ENCODE measurements at places on chromosomes 3 and 15.
A peak's percentile ranks its signal among the peaks of the same experiment; 100 is the strongest.

DNA sequence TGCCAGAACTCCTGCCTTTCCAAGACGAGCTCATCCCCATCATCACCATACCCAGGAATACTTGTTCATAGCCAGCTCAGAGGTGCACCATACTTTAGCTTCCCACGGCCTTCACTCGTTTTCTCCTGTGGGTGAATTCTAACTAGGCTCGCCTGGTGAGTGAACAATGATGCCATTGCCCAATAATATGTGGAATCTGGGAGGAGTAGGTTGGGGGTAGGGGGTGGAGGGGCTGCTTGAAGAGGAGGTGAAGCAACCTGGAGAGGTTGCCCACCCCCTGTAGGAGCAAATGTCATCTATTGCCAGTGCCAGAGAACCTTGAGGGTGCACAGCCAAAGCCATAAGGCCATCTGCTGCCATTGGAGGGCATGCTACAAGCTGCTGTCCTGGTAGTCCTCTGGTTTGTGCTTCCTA is 592 bp upstream of the ZNF445 start:
- DNase-seq: no peak

GRCh38 chr3:13266005-13266404 is 154.1 kb downstream of the NUP210 start:
- no peak for DNase-seq

- no peak for DNase-seq
Observed at GRCh38 chr3:9015250-9015649, 52.0 kb upstream of the RAD18 start.

DNA sequence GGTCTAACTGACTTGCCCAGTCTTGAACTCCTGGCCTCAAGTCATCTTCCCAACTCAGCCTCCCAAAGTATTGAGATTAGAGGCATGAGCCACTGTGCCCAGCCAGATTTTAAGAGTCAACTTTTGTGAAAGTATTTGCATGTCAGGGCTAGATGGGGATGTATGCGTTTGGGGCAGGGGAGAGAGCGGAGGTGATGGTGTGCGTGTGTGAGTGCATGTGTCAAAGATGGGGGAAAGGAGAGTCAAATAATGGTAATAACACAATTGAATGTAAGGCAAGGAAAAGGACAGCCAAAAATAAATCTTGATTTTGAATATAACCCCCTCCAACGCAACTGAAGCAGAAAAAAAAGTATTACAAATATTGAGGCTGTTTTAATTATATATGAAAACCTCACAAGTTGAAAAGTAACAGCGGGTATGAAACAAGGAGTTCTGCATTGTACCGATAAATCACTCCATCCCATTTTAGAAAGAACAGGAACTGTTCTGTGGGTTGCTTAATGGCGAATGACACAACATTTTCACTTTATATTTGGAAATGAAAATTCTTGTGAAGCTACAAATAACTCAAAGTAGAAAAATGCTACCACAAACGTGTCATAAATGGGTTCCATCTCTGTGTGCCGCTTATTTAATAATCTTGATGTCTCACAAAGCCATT is 29.9 kb upstream of the LDHAL6B start:
- DNase-seq: no peak

DNA sequence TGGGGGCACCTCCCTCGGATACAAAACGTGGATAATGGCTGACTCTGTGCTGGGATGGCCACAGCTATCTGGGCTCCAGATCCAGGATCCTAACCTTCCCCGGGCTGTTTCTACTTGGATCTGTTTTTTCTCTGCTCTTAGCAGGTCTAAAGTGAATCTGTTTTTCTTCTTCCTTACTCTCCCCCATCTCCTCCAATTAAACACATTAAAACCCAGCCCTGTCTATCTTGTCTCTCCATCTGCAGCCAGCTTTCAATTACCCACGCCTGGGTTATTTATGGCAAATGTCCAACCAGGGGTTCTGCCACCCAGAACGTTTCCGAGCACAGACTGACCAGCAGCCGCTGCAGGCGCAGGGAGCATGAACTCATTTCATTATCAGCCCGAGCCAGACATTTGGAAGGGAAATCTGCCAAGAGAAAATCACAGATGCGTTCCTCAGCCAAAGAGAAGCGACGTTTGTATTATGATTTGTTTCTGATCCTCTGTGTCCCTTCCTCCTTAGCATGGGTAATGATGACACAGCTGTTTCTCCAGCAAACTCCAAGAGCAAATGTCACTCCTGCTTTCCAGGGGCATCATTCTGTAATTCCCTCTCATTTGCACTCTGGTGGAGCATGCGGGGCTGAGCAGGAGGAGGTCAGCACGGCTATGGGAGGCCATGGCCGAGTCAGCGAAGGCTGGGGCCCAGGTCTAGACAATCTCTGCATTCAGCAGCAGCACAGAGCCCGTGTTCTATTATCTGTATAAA is 42.0 kb downstream of the UMPS start:
- DNase-seq: peak; percentile 28

DNA sequence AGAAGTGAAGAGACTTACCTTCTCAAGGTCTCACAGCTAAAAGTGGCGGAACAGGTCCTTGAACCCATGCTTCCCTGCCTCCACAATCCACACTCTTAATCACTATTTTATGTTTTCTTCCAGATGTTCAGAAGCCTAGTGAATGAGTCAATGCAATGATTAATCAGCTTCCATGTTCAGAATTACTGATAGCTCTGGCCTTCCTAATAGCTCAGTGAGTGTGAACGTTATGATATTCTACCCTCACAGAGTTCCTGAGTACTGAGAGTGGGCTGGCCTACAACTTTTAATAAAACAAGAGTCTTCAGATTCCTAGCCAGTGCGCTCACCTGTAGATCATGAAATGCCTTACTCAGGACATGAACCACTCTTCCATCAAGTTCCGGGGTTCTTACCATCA is 443.0 kb upstream of the ADAMTS9 start:
- no peak for DNase-seq

DNA sequence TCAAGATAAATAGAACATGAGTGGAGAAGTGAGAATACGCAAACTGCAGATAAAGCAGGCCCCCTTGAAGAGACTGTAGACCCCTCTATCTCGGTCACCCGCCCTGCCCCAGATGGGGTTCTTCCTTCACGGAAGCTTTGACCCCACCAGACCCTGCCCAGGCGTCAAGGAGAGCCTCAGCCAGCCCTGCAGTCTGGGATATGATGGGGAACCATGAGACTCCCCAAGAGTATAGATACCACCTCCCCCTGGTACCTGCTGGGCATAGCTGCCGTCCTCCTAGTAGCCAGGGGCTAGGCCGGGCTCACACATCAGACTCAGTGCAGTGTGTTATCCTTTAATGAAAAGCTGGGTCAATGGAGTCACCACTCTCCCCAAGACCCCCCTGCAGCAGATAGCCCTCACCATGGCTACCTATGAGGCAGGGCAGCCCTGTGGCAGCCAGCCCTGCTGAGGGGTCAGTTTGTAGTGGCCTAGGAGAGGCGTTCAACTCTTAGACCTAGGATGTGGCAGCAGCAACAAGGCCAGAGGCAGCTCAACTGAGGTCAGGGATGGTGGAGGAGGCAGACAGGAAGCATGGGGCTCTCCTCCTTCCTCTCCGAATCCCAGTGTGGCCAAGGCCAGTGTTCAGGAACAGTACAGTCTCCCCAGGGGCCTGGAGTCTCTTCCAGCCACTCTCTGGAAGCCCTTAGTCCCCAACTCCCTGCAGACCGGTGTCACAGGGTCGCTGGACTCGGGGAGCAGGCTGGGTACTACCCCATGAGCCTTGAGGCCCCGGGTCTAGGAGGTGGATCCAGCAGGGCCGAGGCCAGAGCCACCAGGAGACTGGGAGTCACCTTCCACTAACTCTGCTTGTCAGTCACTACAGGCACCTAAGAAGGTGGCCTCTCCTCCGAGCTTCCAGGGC is 26.1 kb downstream of the PLXNB1 start:
- DNase-seq: no peak

DNA sequence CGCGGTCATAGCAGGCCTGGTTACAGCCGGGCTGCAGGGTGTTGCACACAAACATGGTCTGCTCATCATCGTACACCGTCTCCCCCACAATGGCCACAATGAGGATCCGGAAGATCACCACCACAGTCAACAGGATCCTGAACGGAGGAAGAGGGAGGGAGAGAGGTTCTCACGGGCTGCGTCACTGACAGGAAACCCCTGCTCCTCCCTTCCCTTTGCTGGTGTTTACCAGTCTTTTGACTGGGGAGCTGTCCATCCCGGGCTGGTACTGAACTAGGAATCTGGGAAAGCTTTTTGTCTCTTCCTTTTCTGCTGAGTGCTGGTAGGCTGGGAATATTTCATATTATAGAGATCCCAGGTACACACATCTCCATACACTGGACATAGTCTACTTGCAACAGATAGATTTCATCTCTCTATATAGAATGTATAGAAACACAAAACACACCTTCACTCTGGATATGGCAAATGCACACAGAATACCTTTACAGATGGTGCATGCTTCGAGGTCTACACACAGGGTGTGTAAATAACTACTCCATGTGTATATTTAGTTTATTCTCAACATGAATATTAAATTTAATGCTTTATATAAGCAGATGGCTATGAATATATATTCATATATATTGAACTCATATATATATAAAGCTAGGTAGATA is 1.4 kb downstream of the GJD2 start:
- DNase-seq: no peak

- no peak for DNase-seq
Observed at GRCh38 chr3:49183873-49184272, 12.5 kb downstream of the KLHDC8B start.

- no peak for DNase-seq
Observed at GRCh38 chr3:159174715-159175692, 373.1 kb downstream of the MFSD1 start.

DNA sequence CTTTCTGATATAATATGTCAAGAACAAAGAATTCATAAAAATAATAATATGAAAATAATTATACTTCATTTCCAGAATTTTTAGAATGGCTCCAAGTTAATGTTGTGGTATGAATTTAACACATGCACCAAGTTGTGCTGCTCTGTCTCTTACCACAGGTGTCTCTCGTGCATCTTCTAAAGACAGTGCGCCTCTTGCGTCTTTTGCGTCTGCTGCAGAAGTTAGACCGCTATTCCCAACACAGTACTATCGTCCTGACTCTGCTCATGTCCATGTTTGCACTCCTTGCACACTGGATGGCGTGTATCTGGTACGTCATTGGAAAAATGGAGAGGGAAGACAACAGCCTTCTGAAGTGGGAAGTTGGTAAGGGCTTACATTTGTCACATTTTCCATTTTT is 246.6 kb downstream of the KCNH8 start:
- no peak for DNase-seq

DNA sequence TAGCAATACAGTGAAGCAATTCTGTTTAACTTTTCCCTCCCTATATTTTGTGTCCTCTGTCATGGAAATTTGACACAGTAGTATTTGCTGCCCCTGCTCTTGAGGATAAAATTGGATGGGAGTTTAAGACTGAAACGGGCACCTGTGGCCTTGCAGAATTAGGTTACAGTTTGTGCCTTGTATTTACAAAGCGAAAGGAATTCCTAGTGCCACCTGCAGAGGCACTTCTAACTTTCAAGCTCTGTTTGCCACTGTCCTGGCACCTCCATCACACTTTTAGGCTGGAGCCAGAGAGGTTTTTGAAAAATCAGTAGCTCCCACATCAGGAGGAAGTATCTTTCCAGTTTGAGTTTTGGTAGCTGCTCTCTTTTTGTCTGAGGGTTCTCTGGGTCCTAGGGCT is 39.5 kb downstream of the CD86 start:
- DNase-seq: no peak

DNA sequence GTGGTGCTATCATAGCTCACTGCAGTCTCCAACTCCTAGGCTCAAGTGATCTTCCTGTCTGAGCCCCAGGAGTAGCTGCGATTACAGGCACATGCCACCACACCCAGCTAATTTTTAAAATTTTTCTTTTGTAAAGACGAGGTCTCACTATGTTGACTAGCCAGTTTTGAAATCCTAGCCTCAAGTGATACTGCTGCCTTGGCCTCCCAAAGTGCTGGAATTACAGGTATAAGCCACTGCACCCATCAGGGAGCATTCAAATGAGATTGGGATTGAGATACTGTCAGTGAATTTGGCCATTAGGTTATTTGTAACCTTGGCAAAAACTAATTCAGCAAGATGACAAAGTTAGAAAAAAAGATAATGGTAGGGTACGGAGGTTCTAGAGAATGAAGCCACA is 21.7 kb downstream of the EDC3 start:
- no peak for DNase-seq

- DNase-seq: peak; percentile 16
Observed at GRCh38 chr15:40290918-40291574, 8.2 kb upstream of the ANKRD63 start.

- DNase-seq: no peak
Observed at GRCh38 chr3:184603151-184604030, 41.8 kb downstream of the EPHB3 start.

DNA sequence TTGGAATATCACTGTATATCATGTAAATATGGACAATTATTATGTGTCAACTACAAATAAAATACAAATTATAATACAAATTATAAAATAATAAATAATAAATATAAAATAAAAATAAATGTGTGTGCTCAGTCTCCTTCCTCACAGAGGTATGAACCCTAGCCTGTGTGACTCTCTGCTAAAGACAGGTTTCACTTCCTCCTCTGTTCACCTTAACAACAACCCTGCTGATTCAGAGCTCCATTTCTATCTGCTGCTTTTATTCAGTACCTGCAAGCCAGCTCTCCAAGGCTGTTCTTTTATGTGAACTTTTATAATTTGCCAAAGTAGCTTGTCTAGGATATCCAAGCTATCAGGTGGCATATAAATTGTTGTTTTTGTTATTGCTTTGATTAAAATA is 610.7 kb upstream of the GRM7 start:
- DNase-seq: no peak

DNA sequence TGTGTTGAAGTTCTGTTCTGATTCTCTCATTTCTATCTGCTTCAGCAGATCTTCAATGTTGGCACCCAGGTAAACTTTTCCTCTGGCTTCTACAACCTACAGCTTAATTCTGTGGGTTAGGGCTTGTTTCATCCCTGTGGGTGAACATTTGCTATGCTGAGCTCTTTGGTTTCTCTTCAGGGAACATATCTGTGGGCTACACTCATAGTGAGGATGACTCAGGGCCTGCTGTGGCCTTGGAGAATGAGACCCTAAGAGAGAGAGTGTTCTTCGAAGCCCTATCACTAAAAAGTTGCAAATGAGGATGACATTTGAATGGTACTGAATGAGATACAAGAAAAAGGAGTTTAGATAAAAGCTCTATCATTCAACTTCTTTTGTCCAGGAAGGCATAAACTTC is 346.2 kb upstream of the CBLB start:
- DNase-seq: no peak

DNA sequence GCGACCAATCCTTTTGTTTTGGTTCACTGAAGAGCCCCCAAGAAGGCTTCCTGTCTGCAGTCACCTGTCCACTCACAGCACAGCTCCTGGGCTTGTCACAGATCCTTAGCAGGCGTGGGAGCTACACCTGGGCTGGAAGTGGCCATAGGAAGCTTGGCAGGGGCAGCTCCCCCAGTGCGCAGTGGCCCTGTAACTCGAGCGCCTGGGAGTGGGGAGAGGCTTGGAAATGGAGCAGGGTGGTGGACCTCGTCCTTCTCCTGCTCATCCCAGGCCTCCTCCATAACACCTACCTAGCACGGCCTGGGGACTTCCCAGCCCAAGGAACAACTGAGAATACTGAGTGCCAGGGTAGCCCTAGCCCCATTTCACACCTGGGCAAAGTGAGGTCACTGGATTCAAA is 19.3 kb upstream of the TGM5 start:
- DNase-seq: no peak
